ENCODE measurements at places on chromosomes 12 and 14. TPM values are rescaled to one million over a fixed set of nuclear protein-coding genes. Genes with fewer than 3 reads are reported as not detected.

The RILPL1 gene
- 4.9 TPM for total RNA-seq

GRCh38 chr14:50829489-50830043 lies 1.4 kb downstream of the NIN start:
- peak overlapping the region; percentile 94 for H3K27ac ChIP-seq
- no peak for DNase-seq
- no peaks in the 10 kb centered on the region for H3K36me3 ChIP-seq
- H3K4me3 ChIP-seq, result no peak overlapping the region
- H3K27me3 ChIP-seq, result no peaks in the 10 kb centered on the region

GRCh38 chr12:104213952-104214351 lies 1.6 kb upstream of the TXNRD1 start:
- H3K4me1 ChIP-seq, result peaks cover 5% of the 10 kb centered on the region
- H3K4me3 ChIP-seq, result no peak overlapping the region
- DNase-seq, result no peak
- no peaks in the 10 kb centered on the region for H3K36me3 ChIP-seq
- H3K27me3 ChIP-seq, result no peaks in the 10 kb centered on the region
- H3K27ac ChIP-seq, result no peak overlapping the region

DNA sequence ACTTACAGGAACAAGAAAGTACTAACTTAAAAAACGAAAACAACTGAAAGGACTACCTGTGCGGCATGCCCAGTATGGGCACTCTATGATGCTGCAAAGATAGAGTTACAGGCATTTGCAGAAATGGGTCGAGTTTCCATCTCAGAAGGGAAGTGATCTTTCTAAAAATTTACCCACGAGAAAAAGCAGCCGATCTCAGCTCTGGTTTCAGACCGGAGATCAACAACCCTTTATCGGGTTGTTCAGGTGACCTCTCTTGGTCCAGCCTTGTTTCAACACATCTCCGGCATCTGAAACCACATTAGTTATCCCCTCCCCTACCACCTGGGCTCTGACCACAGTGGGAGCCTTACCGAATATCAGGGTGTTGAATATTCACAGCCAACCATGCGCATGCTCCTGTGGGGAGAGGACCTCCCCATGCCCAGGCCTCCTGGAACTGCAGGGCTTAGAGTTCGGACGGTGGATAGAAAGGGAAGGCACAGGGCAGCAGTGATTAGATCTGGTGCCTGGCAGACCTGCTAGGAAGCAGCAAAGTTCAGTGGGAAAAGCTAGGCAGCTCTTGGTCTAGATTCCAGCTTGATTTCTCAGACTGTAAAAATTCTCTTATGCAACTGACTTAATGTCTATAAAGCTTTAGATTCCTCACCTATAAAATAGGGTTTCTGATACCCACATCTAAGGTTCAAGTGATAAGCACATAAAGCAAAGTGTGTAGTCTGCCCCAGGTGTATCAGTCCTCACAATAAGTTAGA lies 906.0 kb downstream of the VRK1 start:
- no peaks in the 10 kb centered on the region for H3K27me3 ChIP-seq
- H3K4me3 ChIP-seq, result no peak overlapping the region
- no peaks in the 10 kb centered on the region for H3K36me3 ChIP-seq

DNA sequence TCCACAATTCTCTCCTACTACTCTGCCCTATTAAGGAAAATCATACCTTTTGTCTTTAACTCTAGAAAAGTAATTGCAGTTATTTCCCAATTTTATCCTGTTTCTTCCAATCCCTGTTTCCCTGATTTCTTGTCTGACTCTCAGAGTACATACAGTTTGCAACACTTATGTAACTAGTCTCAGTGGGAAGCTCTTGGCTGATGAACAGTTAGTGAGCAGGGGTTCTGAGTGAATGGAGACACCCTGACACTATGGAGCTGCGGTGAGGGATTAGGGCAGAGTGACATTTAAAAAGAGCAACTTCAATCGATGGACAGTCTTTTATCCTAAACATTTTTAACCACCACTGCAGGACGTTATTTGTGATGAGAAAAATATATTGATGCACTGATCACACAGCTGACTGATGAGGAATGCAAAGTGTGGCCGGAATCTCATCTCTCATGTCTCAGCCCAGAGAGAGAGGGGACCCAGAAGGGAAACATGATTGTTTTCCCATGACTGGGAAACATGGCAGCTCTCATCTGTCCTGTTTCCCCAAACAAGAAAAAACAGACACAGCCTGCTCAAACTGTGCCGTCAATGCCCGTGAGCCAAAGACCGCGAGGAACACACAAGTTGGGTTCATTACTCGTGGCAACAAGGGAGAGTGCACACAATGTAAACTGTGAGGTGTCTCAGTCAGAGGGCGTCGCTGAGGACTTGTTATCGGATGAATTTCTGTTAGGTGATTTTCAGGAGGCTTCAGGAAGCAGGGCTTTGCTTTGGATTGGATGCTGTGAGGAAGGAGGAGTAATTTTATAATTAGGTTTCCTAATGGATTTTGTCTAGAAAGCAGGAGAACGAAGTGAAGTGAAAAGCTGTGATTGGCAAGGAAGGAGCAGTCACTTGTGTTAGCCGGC lies 5.2 kb upstream of the SLC6A13 start:
- no peaks in the 10 kb centered on the region for H3K36me3 ChIP-seq
- H3K27ac ChIP-seq, result no peak overlapping the region
- DNase-seq, result no peak
- H3K4me1 ChIP-seq, result no peaks in the 10 kb centered on the region
- no peak overlapping the region for H3K4me3 ChIP-seq
- H3K27me3 ChIP-seq, result peaks cover 47% of the 10 kb centered on the region

DNA sequence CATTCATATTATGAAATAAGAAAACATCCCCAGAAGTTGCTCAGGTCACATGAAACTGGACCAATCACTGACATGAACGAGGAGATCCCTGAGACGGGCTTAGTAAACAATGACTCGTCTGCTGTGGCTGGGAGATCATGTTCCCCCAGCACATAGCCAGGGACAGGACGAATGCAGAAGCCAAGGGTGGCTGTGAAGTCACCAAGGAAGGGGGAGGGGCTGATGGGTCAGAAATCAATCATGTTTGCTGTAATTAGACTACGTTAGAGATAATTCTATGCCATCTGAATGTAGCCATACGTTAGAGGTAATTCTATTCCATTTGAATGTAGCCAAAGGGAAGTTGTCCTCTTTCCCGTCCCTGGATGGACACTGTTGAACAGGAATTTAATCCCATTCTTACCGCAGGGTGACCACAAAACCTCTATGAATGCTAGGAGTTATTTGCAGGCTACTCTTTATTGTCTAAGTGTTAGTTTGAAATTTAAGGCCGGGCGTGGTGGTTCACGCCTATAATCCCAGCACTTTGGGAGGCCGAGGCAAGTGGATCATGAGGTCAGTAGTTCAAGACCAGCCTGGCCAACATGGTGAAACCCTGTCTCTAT lies 332.9 kb downstream of the TMEM132D start:
- H3K27ac ChIP-seq, result no peak overlapping the region
- no peak overlapping the region for H3K4me3 ChIP-seq
- no peaks in the 10 kb centered on the region for H3K27me3 ChIP-seq
- DNase-seq, result no peak
